Effector CD8-positive, alpha-beta T cell (primary cell): ENCODE measurements at places on chromosomes 12 and 14.

- no peak for DNase-seq
These were observed 2.9 kb downstream of the SLC15A4 start for GRCh38 chr12:128820723-128821432.

GRCh38 chr14:25041484-25041883 is 8.5 kb downstream of the STXBP6 start:
- DNase-seq, result no peak

- no peak for DNase-seq
These were observed 17.6 kb downstream of the MON2 start for GRCh38 chr12:62484233-62484632.

DNA sequence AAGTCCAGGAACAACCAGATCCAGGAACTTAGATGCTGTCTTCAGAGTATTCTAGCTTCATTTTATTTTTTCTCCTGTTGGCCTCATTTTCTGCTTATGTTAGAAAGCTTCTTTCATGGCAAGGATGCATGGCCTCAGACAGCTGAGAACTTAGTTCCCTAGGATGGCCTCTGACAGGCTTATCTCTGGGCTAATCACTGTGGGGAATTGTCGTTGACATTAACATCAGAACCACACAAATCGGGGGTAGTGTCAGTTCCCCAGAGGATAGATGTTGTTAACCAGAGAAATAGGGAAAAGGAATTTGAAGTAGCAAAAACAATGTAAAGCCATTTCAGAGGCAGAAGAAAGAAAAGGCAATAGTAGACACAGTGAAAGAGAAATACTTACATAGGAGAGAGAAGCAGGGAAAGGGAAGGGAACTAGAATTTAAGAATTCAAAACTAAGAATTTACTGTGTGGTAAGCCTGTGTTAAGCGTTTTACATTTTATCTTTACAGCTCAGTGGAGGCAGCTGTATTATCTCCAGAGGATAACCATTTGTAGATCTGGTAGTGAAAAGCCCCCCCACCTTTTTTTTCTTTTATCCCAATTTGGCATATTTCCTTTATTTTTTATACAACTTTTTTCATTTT is 21.8 kb downstream of the FUT8 start:
- DNase-seq, result no peak

- DNase-seq, result no peak
These were observed 84.6 kb downstream of the GALNT9 start for GRCh38 chr12:132244724-132245295.

DNA sequence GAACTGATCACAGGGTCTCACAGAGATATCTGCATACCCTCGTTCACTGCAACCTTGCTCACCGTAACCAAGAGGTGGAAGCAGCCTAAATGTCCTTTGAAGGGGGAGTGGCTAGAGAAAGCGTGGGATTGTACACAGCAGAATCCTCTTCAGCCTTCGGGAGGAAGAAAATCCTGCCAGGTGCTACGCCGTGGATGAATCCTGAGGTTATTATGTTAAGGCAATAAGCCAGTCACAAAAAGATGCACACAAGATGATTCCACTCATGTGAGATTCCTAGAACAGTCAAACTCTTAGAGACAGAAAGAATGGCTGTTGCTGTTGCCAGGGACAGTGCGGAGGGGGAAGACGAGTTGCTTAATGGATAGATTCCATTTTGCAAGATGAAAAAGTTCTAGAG is 39.6 kb upstream of the SFSWAP start:
- DNase-seq, result no peak

- DNase-seq, result no peak
These were observed 312.8 kb upstream of the FKBP4 start for GRCh38 chr12:2481951-2482350.

- peak; percentile 74 for DNase-seq
These were observed at the start of gene G2E3 for GRCh38 chr14:30558675-30559555. Gene G2E3, plus strand, starts transcription at chr14:30559158. Its CDS starts 21,922 bp downstream, at chr14:30581080.

DNA sequence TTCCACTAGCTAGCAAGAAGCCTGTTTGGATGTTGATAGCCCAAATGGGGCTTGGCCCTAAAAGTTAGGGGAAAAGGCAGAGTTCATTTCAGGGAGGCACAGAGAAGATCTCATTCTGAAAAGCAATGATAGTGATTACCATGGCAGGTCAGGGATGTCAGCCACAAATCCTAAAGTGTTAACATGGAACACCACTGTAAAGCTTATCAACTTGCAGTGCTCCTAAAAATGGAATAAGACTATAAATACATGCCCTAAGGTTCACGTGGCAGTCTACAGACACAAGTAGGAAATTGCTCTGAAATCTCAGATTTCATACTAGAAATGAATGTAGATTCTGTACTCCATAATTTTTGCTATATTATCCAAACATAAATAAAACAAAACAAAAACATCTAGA is 280.0 kb upstream of the E2F7 start:
- DNase-seq, result no peak

DNA sequence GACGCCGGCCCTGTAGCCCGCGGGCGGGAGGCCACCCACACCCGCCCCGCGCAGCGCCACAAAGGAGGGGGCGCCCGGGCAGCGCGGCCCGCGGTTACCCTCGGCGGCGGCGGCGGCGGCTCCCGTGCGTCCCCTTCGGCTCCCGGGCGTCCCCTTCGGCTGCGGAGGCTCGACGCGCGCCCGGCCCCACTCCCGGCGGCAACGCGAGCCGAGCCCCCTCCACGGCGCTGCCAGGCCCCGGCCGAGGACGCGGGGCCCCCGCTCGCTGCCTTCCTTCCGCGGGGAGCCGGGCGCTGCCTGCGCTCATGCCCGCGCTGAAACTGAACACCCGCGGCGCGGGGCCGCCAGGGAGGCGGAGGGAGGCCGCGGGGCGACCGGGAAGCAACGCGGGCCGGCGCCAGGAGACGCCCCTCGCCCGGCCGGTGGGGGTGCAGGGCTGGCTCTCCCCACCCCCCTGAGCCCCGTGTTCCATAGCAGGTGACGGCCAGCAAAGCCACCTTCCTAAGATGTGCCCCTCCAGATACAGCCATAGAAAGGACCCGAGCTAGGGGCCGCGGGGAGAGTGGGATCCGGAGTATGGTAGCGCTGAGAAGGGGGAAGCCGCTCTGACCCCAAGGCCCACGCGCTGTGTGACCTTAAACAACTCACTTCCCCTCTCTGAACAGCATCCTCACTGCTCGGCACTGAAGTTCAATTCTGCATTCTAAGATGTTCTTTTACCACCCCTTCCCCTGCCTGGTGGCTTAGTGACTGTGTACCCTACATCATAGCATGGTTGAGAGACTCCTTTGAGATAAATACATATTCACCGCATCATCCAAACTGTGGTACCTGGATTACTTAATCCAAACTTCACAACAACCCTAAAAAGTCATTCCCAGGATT is 42.8 kb downstream of the KDM2B start:
- no peak for DNase-seq

DNA sequence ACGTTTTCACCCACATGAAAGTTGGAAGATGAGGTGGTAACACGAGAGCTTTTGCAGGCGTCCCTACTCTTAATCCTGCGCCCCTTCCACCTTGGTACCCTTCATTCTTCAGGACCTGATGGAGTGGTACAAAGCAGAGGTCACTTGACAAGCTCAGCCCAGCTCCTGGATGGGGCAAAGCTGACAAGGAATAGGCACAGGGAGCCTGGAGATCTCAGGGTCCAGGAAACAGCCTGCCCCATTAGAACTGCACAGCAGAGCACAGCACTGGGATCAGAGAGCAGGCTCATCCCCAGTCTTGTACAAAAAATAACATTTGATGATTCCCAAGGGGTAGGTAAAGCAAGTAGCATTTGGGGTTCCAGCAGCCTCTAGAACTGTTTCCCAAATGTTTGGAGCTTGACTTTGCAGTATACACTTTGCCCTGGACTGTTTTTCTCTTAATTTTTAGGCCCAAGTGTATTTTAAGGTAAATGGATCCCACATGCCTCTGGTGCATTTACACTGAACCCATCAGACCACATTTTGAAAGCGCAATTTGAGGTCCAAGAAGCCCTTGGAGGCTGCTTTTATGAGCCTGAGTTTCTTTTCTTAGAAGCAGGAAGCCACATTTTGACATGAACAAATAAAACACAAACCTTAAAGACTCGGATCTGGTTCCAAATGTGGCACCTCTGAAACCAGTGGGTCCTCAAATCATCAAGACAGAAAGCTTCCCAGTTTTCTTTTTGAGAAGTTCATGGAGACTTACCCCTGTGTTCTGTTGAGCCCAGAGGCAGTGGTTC is 633 bp downstream of the TC2N start:
- no peak for DNase-seq

DNA sequence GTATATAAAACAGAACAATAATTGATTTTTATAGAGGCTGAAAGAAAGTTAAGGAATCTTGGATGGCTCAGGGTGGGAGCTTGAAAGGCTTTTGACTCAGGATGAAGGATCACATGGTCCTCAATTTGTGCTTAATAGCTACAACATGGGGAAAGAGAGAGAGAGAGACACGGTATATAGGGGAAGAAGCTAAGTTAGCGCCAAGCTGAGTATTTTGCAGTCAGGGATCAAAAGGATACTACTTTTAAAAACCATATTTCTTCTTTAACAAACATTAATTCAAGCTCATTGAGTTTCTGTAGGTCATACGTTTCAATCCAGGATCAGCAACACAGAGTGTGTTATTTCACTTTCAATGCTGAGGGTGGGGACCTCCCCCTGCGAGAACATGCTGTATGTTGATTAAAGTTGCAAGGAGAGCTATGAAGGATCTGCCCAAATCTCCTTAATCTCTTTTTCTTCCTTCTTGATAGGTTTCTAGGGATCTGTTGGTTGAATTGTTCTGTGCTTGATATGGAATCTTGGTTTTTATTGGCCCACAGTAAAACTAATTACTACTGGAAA is 133.1 kb upstream of the NUDT4 start:
- no peak for DNase-seq

DNA sequence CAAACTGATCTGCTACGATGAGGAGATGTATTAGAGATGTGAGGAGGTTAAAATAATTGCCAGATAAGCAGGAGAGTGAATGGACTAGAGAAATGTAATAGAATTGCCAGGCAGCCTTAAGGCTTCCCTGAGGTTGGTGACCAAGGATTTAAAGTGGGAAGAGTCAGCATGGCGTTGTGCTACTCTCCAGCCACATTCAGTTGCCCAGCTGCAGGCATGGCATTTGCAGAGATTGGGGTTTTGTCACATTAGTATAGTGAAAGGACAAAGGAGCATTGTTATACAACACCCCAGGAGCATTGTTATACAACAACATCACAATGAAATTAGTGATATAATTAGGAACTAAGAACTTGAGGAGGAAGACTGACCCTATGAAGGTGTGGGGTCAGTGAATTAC is 31.7 kb downstream of the MARK3 start:
- no peak for DNase-seq

DNA sequence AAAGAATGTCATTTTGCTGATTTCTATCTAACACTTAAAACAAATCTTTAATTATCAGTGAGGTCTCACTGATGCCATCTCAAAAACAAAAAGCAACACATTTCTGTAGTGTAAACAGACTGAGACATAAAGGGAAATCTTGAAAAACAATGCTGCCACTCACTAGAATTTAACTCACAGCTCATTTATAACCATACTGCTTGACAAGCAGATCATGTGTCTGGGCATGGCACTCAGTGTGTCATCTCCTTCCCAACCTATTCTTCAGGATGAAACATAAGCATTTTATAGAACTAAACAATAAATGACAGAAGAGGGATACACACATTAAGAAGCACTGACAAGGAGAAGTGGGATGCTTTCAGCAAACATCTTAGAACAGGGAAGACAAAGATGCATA is 22.4 kb downstream of the ATF7 start:
- no peak for DNase-seq

DNA sequence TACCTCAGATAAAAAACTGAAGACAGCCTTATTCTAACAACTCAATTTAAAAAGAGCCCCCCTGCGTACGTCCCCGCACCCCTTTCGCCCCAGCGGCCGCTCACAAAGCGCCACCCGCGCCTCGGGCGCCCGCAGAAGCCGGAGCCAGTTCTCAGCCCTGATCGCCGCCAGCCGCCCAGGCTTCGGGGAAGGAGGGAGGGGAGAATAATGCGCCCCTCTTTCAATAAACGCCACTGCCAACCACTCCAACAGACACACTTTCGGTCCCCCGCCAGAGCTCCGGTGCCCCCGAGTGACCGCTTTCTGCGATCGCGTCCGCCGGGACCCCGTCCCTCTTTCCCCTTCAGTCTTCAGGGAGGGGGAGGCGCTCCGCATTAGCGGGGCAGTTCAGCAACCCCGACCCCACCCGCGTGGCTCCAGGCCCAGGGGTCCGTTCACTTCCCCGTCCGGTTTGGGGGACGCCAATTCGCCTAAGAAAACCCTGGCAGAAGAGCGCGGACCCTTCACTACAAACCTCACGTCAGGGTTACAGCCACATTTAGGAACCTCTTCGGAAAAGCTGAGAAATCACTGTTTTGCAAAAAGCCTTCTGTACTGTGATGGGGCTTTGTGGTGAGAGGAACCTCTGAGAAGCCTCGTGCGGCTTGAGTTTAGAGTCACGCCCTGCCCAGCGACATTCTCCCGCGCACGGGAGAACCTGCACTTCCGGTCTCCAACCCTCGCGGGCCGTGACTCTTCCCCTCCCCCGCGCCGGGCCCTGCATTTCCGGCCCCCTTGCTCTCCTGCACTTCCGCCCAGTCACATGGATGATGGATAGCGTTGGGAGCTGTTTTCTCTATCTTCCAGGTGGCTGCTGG is 18.7 kb downstream of the FOXG1 start:
- no peak for DNase-seq

- DNase-seq, result no peak
These were observed 1.7 kb upstream of the TNS2 start for GRCh38 chr12:53048033-53048779.

GRCh38 chr14:37584211-37585100 is 10.6 kb downstream of the FOXA1 start:
- no peak for DNase-seq

DNA sequence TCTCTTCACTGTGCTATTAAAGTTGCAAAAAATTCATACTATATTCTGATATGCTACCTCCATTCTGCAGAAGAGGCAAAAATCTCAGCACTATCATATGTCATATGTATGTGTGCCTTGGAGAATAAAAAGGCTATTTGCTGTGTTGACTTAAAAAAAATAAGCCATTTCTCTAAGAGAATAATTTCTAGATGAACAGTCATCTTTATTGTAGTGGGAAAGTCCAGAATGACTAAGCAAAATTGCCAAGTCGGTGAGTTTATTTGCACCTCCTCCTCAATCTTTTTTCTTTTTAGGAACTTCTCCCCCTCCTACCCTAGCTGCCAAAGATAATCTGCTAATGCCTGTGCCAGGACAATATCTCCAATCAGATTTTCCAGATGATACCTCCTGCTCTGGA is 353.8 kb upstream of the FAR2 start:
- DNase-seq, result no peak

DNA sequence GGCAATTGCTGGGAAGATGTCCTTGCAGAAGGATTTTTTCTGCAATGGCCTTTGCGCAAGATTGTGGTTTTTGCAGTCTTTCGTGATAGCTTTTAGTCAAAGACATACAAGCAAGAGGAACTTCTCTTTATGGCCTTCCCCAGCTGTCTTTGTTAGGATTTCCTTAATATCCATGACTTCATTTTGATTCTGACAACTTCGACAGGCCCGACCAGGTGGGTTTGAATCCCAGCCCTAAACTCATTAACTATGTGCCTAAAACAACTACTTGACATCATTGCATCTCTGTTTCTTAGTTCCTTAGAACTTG is 13.3 kb upstream of the VRK1 start:
- DNase-seq, result no peak
